ENCODE measurements at places on chromosomes 1 and 21.

GRCh38 chr1:4684864-4685522, 30.6 kb downstream of the AJAP1 start:
- DNase-seq = no peak

- no peak for DNase-seq
These were observed 35.2 kb upstream of the RGS8 start for GRCh38 chr1:182719553-182719952.

DNA sequence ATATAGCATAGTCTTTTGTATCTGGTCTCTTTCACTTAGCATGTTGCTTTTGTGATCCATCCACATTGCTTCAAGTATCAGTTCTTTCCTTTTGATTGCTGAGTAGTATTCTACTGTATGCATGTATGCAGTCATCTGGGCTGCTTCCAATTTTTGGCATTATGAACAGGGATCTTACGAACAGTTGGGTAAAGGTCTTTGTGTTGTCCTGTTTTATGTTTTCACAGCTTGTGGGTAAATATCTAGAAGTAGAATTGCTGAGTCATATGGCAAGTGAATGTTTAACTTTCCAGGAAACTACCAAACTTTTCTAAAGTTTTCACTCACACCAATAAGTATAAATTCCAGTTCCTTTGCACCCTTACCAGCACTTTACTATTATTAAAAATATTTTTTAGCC, 60.9 kb downstream of the LHX4 start:
- no peak for DNase-seq

DNA sequence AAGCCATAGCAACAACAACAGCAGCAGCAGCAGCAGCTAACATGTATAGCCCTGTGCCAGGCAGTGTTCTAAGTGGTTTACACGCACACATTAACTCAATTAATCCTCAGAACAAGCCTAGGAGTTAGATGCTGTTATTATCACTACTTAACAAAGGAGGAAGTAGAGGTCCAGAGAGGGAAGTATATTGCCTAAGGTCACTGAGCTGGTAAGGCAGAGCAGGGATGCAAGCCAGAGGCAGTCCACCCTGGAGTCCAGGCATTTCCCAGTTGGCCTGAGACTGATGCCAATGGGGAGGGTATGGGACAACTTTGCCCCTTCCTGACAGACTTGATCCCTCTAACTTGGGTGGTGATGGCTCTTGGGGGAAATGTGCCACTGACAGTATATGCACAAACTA, 6.8 kb downstream of the CDC14A start:
- no peak for DNase-seq

DNA sequence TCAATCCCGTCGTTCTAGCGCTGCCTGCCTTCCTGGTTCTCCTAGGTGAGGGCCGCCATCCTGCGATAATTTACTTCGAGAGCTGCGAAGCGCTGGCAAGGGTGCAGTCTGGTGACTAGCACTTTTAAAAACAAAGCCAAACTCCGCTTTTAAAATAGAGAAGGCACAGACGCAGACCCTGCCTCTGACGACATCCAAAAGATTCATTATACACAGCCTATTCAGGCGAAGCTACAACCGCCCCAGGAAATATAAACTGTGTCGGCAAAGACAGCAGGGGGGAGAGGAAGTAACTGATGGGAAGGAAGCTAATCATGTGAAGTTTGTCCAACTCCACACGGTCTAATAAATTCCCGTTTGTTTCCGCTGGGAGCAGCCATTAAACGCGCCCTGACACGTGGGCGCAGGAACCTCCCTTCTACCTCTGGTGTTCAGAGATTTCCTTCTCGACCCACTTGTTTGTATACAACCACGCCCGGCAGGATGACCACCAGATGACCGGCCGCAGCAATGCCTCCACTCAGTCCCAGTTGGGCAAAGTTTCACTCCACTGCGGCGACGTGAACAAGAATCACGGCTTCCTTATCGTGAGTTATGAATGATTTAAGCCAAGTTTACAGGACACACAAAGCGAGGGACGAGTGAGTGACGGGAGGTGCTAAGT, 1.3 kb downstream of the GNG12 start:
- DNase-seq = peak; percentile 38

Data from neural crest cell (in vitro differentiated cells).